Central memory CD8-positive, alpha-beta T cell (primary cell): ENCODE measurements at places on chromosomes 16 and 17.

DNA sequence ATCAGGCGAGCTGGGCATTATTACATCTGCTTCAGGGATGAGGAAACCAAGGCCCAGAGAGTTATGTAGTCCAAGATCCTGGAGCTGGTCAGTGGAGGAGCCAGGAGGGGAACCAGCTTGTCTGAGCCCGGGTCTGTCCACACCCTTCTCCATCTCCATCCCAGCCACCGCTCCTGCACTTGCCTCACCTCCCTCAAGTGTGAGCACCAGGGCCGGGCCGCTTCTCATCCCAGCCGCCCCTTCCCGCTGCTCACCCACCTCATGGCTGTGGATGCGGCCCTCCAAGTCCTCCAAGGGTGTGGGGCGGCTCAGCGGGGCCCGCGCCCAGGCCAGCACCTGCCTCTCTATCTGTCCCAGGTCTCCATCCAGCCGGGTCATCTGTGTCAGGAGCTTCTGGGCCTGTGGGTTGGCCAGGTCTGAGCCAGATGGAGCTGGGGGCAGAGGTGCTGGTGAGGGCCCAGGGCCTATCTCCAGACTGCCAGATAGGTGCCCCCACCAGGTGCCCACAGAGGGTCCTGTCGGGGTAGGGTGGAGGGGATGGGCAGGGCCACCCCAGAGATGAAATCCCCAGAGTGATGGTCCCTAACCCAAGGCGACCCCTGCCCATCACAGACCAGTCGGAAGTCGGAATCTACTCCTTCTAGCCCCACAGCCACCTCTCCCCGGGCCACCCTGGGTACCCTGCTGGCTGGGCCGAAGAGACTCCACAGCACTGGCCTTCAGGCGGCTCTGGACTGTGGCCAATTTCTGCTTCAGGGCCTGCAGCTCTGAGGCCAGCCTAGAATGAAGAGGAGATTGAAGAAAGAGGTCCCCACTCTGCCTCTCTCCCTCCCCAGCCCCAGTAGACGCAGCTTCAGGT, 9.4 kb downstream of the EVPL start:
- no peak for DNase-seq

DNA sequence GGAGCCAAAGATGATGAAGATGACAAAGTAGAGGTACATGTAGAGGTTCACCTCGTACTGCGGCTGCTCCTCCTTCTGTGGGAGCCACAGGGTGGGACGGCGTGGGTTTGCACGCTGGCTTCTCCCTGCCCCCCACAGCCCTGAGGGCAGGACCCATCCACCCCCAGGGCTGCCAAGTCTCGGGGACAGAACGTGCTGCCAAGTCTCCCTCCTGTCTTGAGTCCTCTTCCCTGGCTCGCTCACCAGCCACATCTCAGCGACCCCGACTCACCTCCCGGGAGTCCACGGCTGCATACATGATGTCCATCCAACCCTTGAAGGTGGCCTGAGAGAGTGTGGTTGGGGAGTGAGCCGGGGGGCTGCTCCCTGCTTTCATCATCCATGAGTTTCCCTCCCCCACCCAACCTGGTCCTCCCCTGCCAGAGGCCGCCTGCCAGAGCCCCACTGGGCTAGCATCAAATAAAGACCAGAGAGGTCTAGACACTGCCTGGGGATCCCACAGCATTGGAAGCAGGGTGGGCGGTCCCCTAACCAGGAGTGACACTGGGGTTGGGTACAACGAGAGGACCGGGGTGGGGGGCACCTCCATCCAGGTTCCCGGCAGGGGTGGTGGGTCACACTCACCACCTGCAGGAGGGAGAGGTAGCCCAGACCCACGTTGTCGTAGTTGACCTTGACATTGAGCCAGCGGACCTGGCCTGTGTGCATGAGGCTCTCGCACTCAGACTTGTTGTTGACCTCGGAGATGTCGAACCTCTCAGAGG, 12.8 kb upstream of the CD79B start:
- DNase-seq = no peak

DNA sequence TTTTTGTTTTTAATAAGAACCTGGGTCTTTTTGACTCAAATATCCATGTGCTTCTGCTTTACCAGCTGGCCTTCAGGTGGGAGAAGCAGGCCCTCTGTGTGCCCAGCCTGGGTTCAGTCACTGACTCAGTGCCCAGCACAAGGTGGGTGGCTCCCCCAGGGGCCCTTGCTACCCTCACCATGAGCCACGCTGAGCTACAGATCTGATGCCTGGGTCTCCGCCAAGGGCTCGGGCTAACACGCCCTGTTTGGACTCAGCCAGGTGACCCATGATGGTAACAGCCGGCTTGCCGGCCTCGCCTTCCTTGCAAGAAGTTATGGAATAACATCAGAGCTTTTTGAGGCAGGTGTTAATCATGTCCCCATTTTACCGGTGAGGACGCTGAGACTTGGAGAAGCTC, 109.5 kb upstream of the NLRP1 start:
- DNase-seq = no peak

- no peak for DNase-seq
Measured at GRCh38 chr16:27334838-27335237, 21.1 kb downstream of the IL4R start.

GRCh38 chr16:72689851-72690250, 358.1 kb downstream of the ZFHX3 start:
- DNase-seq = no peak

DNA sequence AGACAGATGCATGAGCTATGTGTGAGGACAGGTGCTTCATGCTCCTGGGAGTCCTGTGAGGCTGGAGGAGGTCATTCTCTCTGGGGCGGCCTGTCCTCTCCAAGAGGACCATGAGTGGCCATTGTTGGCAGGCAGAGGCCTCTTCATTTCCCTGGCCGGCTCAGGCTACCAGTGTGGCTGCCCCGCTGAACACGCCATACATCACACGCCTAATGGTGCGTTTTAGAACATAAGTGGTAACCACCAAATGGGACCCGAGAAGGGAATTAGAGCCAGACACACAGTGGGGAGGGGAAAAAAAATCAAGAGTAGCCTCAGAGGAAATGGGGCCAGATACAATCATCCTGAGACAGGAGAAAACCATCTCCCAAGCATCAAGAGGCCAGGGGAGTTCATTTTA, 140.0 kb downstream of the SPACA3 start:
- no peak for DNase-seq

DNA sequence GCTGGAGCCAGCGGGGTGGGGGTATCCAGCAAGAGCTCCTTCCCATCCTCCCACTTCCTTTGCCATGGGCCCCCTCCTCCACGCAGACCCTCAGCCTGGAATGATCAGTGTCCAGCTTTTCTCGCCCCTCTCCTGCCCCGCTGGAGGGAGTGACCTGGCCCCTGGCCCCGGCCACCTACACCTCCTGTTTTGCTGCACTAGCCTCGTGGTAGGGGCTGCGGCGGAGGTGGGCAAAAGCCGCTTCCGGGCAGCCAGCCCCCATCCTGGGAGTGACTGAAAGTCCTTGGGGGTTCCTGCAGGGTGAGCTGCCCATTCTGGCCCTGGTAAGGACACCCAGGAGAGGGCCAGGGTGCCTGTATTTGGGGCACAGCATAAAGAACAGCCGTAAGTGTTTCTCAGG, 295.7 kb downstream of the SEC14L1 start:
- no peak for DNase-seq

GRCh38 chr17:7862692-7863437, 5.1 kb downstream of the CYB5D1 start:
- no peak for DNase-seq

GRCh38 chr16:75392906-75393305, 40.4 kb downstream of the CFDP1 start:
- no peak for DNase-seq

GRCh38 chr17:2453866-2454265, 53.0 kb upstream of the MNT start:
- no peak for DNase-seq

GRCh38 chr17:40600486-40601046, 35.3 kb upstream of the CCR7 start:
- no peak for DNase-seq

GRCh38 chr16:16021988-16022682, 72.7 kb downstream of the ABCC1 start:
- no peak for DNase-seq

DNA sequence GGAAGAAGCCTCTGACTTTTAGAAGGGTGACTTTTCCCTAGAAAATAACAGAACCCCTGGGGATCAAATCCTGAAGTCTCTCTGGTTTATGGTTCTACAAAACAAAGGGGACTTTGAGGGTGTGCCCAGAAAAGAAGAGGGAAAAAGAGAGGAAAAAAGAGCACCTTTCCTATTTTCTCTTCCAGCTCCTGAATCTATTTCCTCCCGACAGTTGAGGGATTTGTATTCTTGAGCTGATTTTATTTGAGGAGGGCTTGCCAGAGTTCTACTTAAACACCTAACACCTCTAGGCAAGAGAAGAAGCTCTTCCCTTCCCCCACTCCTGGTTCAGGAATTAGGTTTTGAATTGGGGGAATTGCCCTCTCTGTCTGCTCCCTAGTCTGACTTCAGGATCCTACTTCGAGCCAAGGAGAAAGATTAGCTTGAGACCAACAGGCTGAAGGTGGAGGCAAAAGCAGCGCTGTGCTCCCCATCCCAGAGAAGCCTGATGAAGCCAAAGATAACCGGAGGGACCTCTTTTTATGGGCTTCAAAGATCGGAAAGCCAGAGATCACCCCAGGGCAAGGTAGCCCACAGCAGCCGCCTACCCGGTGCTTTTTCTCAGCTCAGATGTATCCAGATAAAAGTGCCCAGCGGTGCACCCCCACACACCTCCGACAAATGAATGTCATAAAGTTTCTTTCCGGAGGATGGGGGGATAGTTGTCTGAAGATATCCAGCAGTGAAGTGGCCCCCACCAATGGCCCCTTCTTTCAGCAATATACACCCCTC, 796 bp downstream of the HOXB3 start:
- DNase-seq = no peak

- peak; percentile 20 for DNase-seq
Measured at GRCh38 chr16:86016201-86016965, 117.4 kb downstream of the IRF8 start.

- no peak for DNase-seq
Measured at GRCh38 chr16:53789137-53789536, 85.2 kb downstream of the FTO start.

GRCh38 chr17:42405963-42406495, 17.0 kb downstream of the CAVIN1 start:
- peak; percentile 81 for DNase-seq

DNA sequence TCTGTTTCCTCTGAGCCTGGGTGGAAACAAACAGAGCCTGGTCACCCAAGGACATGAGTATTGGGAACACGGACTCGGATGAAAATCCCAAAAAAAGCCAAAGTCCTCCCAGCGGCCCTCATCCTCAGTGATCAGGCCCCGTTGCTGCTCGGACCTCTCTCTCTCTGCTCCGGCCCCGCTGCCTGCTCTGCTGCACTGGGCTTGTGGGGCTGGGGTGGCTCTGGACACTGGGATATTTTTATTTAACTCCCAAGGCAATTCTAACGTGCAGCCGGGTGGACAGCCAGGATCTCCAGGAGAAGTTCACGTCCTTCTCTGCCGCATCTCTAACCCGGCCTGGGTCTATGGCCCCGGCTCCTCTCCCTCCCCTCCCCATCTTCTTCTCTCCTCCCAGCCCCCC, 280.9 kb upstream of the TNRC6C start:
- no peak for DNase-seq

- DNase-seq = no peak
Measured at GRCh38 chr16:89347807-89348206, 130.3 kb downstream of the ZNF778 start.

- no peak for DNase-seq
Measured at GRCh38 chr17:2250140-2251095, 53.2 kb downstream of the SMG6 start.

GRCh38 chr16:84143784-84144199, 1.2 kb downstream of the HSDL1 start:
- DNase-seq = no peak

DNA sequence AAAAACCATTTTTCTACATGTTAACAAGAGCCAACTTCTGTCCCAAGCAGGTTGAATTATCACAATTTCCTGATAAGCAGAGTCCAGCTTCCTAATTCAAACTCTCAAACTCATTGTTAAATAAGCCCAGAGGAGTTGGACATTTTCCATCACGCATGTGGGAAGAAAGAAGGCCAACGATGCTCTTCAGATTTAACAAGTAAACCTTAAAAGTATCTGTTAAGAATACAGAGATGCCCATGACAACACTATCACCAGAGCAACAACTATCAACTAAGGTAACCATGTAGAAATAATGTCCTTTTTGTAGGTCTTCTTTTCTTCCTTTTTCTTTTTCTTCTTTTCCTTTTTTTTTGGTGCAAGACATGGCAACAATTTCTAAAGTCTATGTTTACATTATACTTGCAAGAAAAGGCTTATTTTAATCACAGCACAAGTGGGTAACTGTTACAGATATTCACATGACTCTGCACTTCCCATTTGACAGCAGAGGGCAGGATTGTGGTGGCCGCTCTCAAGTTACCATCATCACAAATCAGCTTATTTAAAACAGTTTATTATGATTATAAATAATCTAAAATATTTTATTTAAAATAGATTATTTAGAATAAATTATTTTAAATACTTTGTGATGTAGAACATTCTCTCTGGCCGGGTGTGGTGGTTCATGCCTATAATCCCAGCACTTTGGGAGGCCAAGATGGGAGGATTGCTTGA, 35.7 kb upstream of the DHRS7B start:
- no peak for DNase-seq

GRCh38 chr17:54353789-54354525, 531.2 kb downstream of the KIF2B start:
- DNase-seq = no peak

DNA sequence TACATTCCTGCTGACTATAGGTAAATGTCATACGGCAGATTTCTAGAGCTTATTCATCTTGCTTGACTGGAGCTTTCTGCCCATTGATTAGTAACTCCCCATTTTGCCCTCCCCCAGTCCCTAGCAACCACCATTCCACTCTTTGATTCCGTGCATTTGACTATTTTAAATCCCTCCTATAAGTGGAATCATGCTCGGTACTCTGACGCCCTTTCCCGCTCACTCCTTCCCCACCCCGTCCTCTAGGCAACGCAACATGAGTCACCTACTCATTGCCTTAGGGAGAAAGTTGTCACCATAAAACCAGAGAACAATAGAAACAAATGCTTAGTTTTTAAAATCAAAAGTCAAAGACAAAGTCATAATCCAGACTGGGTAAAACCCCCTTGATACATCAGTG, 45.5 kb upstream of the RBBP6 start:
- no peak for DNase-seq

DNA sequence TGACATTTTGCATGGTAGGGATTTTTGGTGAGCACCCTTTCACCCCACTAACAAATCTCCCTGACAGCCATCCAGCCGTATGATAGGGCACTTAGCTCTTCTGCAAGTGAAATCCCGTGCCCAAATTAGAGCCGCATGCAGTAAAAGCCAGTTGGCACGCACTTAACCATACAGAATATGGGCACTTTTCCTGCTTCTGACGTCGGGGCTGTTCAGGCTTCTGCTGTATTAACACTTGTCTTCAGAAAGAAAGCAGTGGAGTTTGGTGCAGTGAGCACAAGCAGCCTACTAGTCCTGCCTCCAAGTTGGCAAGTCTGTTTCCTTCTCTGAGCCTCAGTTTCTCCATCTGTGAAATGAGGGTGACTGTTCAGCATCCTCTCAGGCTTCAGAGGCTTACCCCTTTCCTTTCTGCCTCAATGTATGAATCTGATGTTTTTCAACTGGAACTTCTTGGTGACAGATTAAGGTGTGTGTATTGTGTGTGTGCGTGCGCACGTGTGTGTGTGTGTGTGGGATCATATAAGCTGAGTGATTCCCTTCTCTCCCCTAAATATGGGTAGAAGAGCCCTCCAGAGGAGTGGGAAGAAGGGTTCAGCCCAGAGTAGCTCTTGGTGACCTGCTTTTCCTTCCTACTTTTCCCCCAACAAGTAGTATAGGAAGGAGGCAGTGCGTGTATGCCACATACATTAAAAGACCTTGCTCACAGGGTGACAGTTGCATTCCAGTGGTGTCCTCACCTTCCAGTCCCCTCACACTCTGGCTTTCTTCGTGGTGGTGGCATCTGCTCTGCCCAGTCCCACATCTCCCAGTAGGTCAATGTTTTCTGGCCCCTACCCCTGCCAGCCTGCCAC, 19.0 kb downstream of the IGF2BP1 start:
- DNase-seq = no peak
